ENCODE measurements at places on chromosomes 5 and 9.
A peak's percentile ranks its signal among the peaks of the same experiment; 100 is the strongest.

DNA sequence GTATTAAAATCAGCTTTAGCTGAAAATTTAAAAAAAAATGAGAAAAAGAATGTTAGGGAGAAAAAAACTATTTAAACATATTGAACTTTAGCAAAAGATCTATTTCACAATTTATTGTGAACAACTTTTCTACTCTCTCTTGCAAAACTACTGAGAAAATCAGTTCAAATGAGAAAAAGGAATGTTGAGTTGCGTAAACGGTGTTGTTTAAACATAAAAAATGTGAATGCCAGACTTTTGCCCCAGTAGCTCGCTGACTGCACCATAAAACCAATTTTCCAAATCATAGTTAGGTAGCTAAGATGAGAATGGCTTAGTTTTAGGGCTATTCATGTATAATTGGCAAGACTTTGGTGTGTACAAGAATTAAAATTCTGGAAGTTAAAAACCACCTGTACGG lies 13.4 kb upstream of the RAD23B start:
- no peaks in the 10 kb centered on the region for H3K27me3 ChIP-seq
- 0 out of 2 replicates have a peak, but pooled peaks cover 6% of the 10 kb centered on the region for H3K4me1 ChIP-seq
- H3K4me3 ChIP-seq, result no peak overlapping the region
- peaks cover 7% of the 10 kb centered on the region for H3K36me3 ChIP-seq

GRCh38 chr5:218457-219291 lies 554 bp downstream of the SDHA start:
- H3K27ac ChIP-seq, result peak overlapping the region; percentile 87
- H3K27me3 ChIP-seq, result no peaks in the 10 kb centered on the region

DNA sequence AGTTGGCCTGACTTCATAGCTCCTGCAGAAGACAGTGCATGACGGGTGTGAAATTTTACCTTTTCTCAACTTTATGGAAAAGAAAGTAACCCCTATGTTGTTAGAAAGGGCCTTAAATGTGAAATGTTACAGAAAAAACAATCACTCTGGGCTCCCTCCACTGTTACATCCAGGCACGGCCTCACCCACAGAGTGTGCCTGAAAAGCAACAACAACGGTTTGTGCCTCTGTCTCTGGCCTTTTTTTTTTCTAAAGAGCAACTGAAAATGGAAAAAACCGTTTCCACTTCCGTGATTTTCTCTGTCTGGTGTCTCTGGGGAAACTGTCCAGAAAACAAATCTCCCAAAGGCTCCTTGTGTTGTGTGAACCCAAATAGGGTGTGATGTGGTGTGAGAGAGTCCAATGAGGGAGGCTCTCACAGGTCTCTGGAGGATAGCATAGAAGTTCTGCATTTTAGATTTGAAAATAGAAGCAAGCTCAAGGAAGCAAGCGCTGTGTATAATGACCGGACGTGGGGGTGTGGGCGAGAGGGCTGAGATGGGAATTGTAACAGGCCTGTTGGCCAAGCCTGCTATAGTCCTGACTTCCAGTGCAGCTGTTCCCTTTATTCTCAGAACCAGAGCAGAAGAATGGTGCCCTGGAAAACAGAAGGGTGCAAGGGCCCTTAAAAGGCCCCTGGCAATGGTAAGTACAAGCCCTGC lies 221.8 kb upstream of the TUT7 start:
- peak overlapping the region; percentile 46 for H3K27ac ChIP-seq
- H3K27me3 ChIP-seq, result no peaks in the 10 kb centered on the region
- no peak overlapping the region for H3K4me3 ChIP-seq
- H3K4me1 ChIP-seq, result peaks cover 24% of the 10 kb centered on the region
- no peak for DNase-seq

- peak; percentile 62 for DNase-seq
- H3K27me3 ChIP-seq, result no peaks in the 10 kb centered on the region
- no peak overlapping the region for H3K4me3 ChIP-seq
- H3K36me3 ChIP-seq, result no peaks in the 10 kb centered on the region
- no peak overlapping the region for H3K27ac ChIP-seq
Measured at GRCh38 chr5:151523335-151523734, 67.8 kb downstream of the FAT2 start.

- no peaks in the 10 kb centered on the region for H3K27me3 ChIP-seq
- H3K4me1 ChIP-seq, result no peaks in the 10 kb centered on the region
- H3K4me3 ChIP-seq, result no peak overlapping the region
- DNase-seq, result no peak
- no peak overlapping the region for H3K27ac ChIP-seq
Measured at GRCh38 chr9:79189511-79189924, 382.2 kb upstream of the TLE4 start.

DNA sequence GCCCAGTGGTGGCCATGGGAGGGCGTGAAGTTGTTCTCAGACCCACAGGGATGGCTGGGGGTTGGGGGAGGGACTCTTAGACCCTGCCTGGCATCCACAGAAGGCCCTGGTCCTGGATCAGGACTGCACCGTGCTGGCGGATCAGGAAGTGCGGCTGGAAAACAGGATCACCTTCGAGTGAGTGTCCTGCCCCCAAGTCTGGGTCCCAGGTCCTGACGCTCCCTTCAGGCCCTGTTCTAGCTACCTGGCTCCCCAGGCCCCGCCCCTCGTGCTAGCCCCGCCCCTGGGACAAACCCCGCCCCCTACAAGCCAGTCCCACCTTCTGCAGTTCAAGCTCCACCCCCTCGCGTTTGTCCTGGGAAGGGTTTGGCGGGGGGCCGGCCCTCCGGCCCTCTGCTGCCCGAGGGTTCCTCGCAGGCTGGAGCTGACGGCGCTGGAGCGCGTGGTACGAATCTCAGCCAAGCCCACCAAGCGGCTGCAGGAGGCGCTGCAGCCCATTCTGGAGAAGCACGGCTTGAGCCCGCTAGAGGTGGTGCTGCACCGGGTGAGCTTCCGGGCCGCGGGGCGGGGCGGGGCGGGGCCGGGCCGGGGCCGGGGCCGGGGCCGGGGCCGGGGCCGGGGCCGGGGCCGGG lies 12.9 kb downstream of the RGS14 start:
- peaks cover 56% of the 10 kb centered on the region for H3K4me1 ChIP-seq
- H3K4me3 ChIP-seq, result peak overlapping the region; percentile 49
- DNase-seq, result peak; percentile 99

DNA sequence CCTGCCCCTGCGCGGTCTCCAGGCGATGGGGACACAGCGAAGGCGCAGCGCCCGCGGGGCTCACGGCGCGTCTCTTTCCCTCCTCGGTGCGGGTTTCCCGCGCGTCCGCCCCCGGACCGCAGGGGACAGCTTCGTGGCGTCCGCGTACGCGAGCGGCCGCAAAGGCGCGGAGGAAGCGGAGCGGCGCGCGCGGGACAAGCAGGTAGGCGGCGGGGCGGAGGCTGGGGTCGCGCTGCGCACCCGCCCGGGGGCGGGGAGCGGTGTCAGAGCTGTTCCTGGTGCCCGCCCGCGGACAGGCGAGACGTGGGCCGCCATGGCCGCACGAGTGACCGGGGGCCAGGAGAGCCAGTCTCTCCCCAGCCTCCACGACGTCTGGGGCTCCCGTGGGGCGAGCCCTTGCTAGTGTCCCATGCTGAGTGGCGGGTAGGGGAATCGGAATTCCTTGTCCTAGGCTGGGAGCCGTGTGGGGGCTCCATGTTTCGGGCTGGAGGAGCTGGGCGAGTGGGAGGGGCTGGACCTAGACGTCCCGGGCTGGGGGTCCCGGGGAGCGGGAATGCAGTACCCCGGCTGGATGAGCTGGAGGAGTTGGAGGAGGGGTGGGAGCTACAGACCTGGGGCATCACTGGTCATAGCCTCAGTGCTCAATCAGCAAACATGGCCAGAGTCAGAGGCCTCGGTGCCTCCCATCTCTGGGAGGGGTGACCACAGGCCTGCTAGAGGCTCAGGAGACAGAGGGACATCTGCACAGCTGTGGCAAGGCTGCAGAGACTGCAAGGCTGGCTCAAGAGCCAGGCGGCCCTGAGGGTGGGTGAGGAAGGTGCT lies 968 bp downstream of the NKD2 start:
- peak overlapping the region; percentile 60 for H3K4me3 ChIP-seq
- DNase-seq, result peak; percentile 19
- peaks cover 30% of the 10 kb centered on the region for H3K4me1 ChIP-seq
- H3K36me3 ChIP-seq, result no peaks in the 10 kb centered on the region
- H3K27ac ChIP-seq, result no peak overlapping the region

- DNase-seq, result no peak
- no peak overlapping the region for H3K27ac ChIP-seq
- H3K27me3 ChIP-seq, result no peaks in the 10 kb centered on the region
- no peak overlapping the region for H3K4me3 ChIP-seq
- H3K36me3 ChIP-seq, result no peaks in the 10 kb centered on the region
Measured at GRCh38 chr5:96197347-96197746, 235.7 kb upstream of the ELL2 start.

- H3K36me3 ChIP-seq, result peaks cover 8% of the 10 kb centered on the region
- no peak overlapping the region for H3K4me3 ChIP-seq
- H3K27ac ChIP-seq, result no peak overlapping the region
- H3K27me3 ChIP-seq, result no peaks in the 10 kb centered on the region
- H3K4me1 ChIP-seq, result no peaks in the 10 kb centered on the region
- no peak for DNase-seq
Measured at GRCh38 chr9:5976674-5977397, 38.6 kb downstream of the RANBP6 start.

GRCh38 chr5:17737092-17737491 lies 102.8 kb downstream of the TAF11L14 start:
- H3K4me3 ChIP-seq, result no peak overlapping the region
- no peak for DNase-seq
- no peak overlapping the region for H3K27ac ChIP-seq
- no peaks in the 10 kb centered on the region for H3K27me3 ChIP-seq
- no peaks in the 10 kb centered on the region for H3K36me3 ChIP-seq

- H3K27ac ChIP-seq, result no peak overlapping the region
- no peaks in the 10 kb centered on the region for H3K27me3 ChIP-seq
- no peaks in the 10 kb centered on the region for H3K4me1 ChIP-seq
Measured at GRCh38 chr5:149700347-149700746, 29.8 kb upstream of the PPARGC1B start.

GRCh38 chr5:173114536-173114935 lies 29.8 kb upstream of the BNIP1 start:
- H3K4me1 ChIP-seq, result peaks cover 3% of the 10 kb centered on the region
- H3K36me3 ChIP-seq, result no peaks in the 10 kb centered on the region
- H3K27ac ChIP-seq, result no peak overlapping the region
- no peaks in the 10 kb centered on the region for H3K27me3 ChIP-seq
- no peak overlapping the region for H3K4me3 ChIP-seq

GRCh38 chr5:109253262-109253661 lies 156.5 kb downstream of the PJA2 start:
- no peak overlapping the region for H3K4me3 ChIP-seq
- H3K27me3 ChIP-seq, result no peaks in the 10 kb centered on the region
- H3K36me3 ChIP-seq, result no peaks in the 10 kb centered on the region
- no peak overlapping the region for H3K27ac ChIP-seq
- DNase-seq, result no peak

GRCh38 chr9:108889649-108890067 lies 27.6 kb downstream of the ACTL7A start:
- no peak overlapping the region for H3K4me3 ChIP-seq
- DNase-seq, result no peak
- no peaks in the 10 kb centered on the region for H3K4me1 ChIP-seq
- H3K27ac ChIP-seq, result no peak overlapping the region
- H3K36me3 ChIP-seq, result peaks cover 38% of the 10 kb centered on the region

GRCh38 chr5:39486361-39486760 lies 61.6 kb upstream of the DAB2 start:
- no peaks in the 10 kb centered on the region for H3K4me1 ChIP-seq
- no peak for DNase-seq
- no peaks in the 10 kb centered on the region for H3K36me3 ChIP-seq
- H3K27ac ChIP-seq, result no peak overlapping the region
- H3K27me3 ChIP-seq, result no peaks in the 10 kb centered on the region
- H3K4me3 ChIP-seq, result no peak overlapping the region

DNA sequence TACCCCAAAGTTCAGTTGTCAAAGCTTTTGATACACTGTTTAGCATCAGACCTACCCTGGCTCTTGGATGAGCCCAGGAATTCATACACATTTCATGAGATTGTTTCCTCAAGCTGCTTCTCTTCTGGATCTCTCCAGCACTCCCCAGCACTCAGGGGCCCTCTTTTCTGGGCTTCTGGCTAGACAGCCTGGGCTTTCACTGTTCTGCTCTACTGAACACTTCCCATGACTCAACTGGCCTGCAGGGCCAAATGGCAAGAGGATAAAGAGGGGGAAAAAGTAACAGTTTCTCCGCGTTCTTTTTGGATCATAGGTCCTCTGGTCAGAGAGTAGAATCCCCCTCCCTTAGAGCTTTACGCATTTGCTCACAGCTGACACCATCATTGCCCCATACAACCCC lies 20.9 kb upstream of the LURAP1L start:
- no peaks in the 10 kb centered on the region for H3K27me3 ChIP-seq
- no peak for DNase-seq
- H3K4me1 ChIP-seq, result no peaks in the 10 kb centered on the region
- no peak overlapping the region for H3K4me3 ChIP-seq

GRCh38 chr9:3261484-3261883 lies 264.3 kb downstream of the RFX3 start:
- H3K27ac ChIP-seq, result no peak overlapping the region
- no peaks in the 10 kb centered on the region for H3K27me3 ChIP-seq
- no peak overlapping the region for H3K4me3 ChIP-seq
- peaks cover 25% of the 10 kb centered on the region for H3K4me1 ChIP-seq

GRCh38 chr9:106877345-106877744 lies 14.4 kb downstream of the ZNF462 start:
- DNase-seq, result no peak
- peaks cover 95% of the 10 kb centered on the region for H3K4me1 ChIP-seq
- peak overlapping the region; percentile 61 for H3K4me3 ChIP-seq
- H3K36me3 ChIP-seq, result peaks cover 15% of the 10 kb centered on the region

DNA sequence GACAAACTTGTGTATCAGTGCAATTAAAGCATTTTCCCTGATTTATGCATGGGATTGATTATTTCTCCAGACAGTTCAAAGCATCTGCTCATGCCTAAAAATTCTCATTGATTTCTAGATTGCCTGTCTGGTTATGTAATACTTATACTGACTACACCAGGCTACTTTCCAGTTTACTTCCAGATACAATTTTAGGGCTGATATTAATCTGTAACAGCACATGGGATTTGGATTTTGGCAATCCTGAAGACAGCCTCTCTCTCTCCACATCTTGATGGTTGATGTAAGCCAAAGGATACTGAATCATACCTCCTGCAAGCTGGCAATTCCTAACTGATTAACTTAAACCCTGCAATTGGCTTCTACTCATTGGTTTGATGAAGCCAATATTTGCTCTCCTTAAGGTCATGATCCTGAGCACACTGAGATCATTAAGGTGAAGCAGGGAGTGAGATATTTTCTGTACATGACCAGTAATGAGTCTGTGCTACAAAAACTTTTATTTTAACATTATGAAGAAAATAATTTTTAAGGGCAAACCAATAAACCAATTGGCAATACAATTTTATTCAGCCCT lies 25.7 kb upstream of the FBXL7 start:
- H3K27me3 ChIP-seq, result no peaks in the 10 kb centered on the region
- no peak overlapping the region for H3K4me3 ChIP-seq
- no peak for DNase-seq
- H3K36me3 ChIP-seq, result peaks cover 9% of the 10 kb centered on the region
- H3K4me1 ChIP-seq, result no peaks in the 10 kb centered on the region
- H3K27ac ChIP-seq, result no peak overlapping the region

- no peaks in the 10 kb centered on the region for H3K27me3 ChIP-seq
- H3K36me3 ChIP-seq, result no peaks in the 10 kb centered on the region
- H3K4me3 ChIP-seq, result no peak overlapping the region
- peaks cover 7% of the 10 kb centered on the region for H3K4me1 ChIP-seq
Measured at GRCh38 chr9:88230612-88231011, 92.3 kb upstream of the SPATA31C2 start.

Data from WTC11 (cell line).